Naive thymus-derived CD8-positive, alpha-beta T cell (primary cell): ENCODE measurements at places on chromosomes 13 and 19.
A peak's percentile ranks its signal among the peaks of the same experiment; 100 is the strongest.

GRCh38 chr13:39575641-39576238, 27.3 kb downstream of the LHFPL6 start:
- H3K4me3 ChIP-seq: no peak overlapping the region
- H3K27me3 ChIP-seq: peaks cover 5% of the 10 kb centered on the region
- no peaks in the 10 kb centered on the region for H3K4me1 ChIP-seq
- H3K27ac ChIP-seq: no peak overlapping the region
- DNase-seq: no peak
- H3K36me3 ChIP-seq: no peaks in the 10 kb centered on the region

DNA sequence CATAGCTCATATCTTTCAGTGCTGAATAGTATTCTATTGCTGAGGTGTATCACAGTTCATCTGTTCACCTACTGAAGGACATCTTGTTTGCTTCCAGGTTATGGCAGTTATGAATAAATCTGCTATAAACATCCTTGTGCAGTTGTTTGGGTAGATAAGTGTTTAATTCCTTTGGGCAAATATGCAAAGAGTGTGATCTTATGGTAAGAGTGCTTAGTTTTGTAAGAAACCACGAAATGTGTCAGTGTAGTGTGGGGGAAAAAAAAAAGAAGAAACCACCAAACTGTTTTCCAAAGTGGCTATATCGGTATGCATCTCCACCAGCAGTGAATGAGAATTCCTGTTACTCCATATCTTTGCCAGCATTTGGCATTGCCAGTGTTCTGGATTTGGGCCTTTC, 93.3 kb downstream of the PIBF1 start:
- no peaks in the 10 kb centered on the region for H3K27me3 ChIP-seq
- no peak for DNase-seq

- peak overlapping the region; percentile 94 for H3K4me3 ChIP-seq
- H3K4me1 ChIP-seq: peaks cover 20% of the 10 kb centered on the region
- DNase-seq: peak; percentile 63
- peak overlapping the region; percentile 93 for H3K27ac ChIP-seq
- no peaks in the 10 kb centered on the region for H3K27me3 ChIP-seq
- H3K36me3 ChIP-seq: no peaks in the 10 kb centered on the region
Measured at GRCh38 chr19:4369888-4370260, 26.5 kb downstream of the MPND start.

DNA sequence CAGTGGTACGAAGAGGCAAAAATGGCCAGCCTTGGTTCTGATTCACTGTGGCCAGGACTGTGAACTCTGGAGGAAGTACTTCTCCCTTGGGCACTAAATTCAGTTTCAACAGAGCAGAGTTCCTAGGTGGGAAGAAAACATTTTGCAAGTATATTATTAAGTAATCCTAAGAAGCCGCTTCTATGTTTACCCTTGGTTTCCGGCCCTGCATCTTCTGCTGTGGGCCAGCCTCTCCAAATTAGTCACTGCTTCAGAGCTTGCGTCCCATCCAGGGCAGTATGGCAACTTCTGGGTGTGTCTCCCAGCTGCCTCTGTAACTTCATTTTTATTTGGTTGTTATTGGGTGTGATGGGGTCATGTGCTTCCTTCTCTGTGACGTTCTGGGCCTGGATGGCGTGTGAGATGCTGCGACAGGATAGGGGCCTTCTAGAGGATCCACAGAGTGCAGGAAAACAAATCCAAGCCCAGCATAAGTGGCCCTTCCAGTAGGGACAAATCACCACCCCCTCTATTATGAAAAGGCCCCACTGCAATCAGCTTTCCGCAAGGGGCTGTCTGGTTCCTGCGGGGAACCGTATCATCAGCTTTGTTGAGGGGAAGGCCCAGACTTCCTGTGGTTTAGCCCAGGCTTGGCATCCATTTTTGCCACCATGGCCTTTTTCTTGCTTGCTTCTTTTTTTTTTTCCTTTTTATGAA, 55.1 kb upstream of the C1QTNF9 start:
- peak overlapping the region; percentile 97 for H3K4me3 ChIP-seq
- peak; percentile 68 for DNase-seq
- peaks cover 40% of the 10 kb centered on the region for H3K36me3 ChIP-seq

GRCh38 chr19:17260842-17261325, 3.7 kb downstream of the USHBP1 start:
- no peak overlapping the region for H3K4me3 ChIP-seq
- H3K36me3 ChIP-seq: no peaks in the 10 kb centered on the region
- H3K4me1 ChIP-seq: peaks cover 11% of the 10 kb centered on the region
- DNase-seq: peak; percentile 86

- no peak overlapping the region for H3K27ac ChIP-seq
- DNase-seq: no peak
- H3K4me3 ChIP-seq: no peak overlapping the region
- H3K36me3 ChIP-seq: peaks cover 9% of the 10 kb centered on the region
- H3K4me1 ChIP-seq: no peaks in the 10 kb centered on the region
- H3K27me3 ChIP-seq: no peaks in the 10 kb centered on the region
Measured at GRCh38 chr19:816500-816857, 5.3 kb downstream of the PLPPR3 start.

- no peak overlapping the region for H3K27ac ChIP-seq
- H3K4me3 ChIP-seq: no peak overlapping the region
- no peak for DNase-seq
- no peaks in the 10 kb centered on the region for H3K4me1 ChIP-seq
- H3K36me3 ChIP-seq: no peaks in the 10 kb centered on the region
- H3K27me3 ChIP-seq: no peaks in the 10 kb centered on the region
Measured at GRCh38 chr13:112960706-112961105, 8.3 kb upstream of the MCF2L start.

DNA sequence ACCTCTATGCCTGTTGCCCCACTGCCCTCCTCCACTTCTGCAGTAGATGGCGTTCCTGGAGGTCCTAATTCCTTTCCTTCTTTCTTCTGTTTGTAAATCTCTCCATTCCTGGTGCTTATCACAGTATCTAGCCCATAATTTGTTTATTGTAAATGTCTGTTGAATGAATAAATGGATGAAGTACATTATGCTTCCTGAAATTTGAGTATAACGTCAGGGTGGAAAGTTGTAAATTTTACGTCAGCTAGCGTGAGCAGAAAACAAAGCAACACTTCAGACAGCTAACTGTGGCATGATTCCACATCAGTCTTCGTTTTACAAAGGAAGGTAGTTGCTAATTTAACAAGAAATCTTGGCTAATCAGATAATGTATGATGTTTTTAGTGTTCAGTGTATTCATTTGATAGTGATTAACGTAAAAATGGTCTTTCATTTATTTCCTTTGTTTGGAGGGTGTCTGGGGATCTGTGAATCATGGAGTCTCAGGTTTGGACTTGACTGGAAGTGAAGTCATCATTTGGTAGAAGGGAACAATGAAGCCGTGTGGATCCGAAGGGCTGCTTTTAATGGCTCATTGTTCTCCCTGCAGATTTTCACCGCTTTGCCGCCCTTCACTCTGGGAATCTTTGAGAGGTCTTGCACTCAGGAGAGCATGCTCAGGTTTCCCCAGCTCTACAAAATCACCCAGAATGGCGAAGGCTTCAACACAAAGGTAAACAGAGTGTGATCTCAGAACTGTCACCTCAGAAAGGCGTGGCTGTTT, 215.1 kb downstream of the SHISA2 start:
- H3K36me3 ChIP-seq: no peaks in the 10 kb centered on the region
- H3K4me3 ChIP-seq: no peak overlapping the region

GRCh38 chr19:1538978-1539377, 15.1 kb downstream of the PLK5 start:
- DNase-seq: no peak
- H3K4me1 ChIP-seq: no peaks in the 10 kb centered on the region
- no peak overlapping the region for H3K27ac ChIP-seq
- H3K36me3 ChIP-seq: no peaks in the 10 kb centered on the region

DNA sequence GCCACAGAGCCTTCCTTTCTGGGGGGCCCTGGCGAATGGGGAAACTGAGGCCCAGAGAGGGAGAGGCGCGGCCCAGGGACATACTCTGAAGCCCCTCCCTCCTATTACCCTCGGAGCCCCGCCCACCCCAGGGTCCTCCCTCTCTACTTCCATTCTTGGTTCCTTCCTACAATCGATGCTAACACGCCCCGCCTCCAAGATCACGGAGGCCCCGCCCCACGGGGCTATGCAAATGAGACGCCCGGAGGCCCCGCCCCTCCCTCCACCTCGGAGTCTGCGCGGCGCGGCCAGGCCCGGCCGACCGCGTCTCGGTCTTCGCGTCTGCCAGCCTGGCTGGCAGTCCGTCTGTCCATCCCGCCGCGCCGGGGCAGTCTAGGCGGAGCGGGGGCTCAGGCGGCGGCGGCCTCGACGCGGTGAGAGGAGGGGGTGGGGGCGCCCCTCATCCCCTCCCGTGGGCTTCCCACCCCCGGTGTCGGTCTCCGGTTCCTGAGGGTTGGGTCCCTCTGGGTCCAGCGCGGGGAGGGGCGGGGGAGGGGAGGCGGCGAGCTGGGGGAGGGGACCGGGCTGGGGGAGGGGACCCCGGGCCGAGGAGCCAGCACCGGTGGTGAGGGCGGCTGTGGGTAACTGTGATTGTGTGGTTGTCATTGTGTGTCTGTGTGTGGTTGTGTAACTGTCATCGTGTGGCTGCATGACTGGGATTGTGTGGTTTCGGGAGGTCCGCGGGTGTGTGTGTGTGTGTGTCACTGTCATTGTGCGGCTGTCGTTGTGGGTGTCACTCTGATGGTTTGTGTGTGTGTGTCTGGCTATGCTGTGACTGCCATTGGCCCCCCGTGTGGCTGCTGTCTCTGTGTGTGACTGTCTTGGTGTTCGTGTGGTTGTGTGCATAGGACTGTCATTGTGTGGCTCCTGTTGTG, at the start of gene PLPPR2:
TSS of gene PLPPR2 (plus strand) at position 273 of the 914 bp plus-strand sequence. CDS start 2,242 bp downstream, outside the sequence.
- H3K4me3 ChIP-seq: peak within 1 kb of the TSS; percentile 66
- H3K27ac ChIP-seq: no peak within 1 kb of the TSS
- peaks cover 15% of the 10 kb centered on the region for H3K27me3 ChIP-seq

- no peaks in the 10 kb centered on the region for H3K27me3 ChIP-seq
- H3K27ac ChIP-seq: no peak overlapping the region
- no peak for DNase-seq
- H3K4me1 ChIP-seq: peaks cover 2% of the 10 kb centered on the region
Measured at GRCh38 chr19:40621283-40621682, 20.1 kb downstream of the LTBP4 start.

DNA sequence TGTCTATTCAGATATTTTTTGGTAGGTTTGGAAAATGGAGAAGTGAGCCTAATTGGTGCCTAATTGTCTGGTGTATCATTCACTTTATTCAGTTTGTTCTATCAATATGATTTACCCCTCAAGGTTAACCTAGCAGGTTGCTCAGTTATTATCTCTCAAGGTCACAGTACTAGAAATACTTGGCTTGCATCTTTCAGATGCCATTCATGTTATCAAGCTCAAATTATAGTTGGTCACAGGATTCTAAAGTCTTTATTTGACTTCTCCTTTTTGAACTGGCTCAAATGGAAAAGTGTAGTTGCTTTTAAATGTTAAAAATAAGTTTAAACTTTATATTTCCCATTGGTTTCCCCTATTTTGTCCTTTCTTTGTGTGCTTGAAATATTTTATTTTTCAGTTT, 2.6 kb downstream of the KCNRG start:
- H3K27me3 ChIP-seq: no peaks in the 10 kb centered on the region
- peaks cover 5% of the 10 kb centered on the region for H3K4me1 ChIP-seq
- no peak for DNase-seq
- no peak overlapping the region for H3K4me3 ChIP-seq

- no peak overlapping the region for H3K4me3 ChIP-seq
- no peaks in the 10 kb centered on the region for H3K36me3 ChIP-seq
- no peak overlapping the region for H3K27ac ChIP-seq
- peaks cover 29% of the 10 kb centered on the region for H3K27me3 ChIP-seq
- no peak for DNase-seq
Measured at GRCh38 chr13:110396913-110397381, 89.9 kb downstream of the COL4A2 start.

GRCh38 chr13:27081893-27082679, 89.5 kb downstream of the USP12 start:
- H3K27me3 ChIP-seq: no peaks in the 10 kb centered on the region
- peaks cover 18% of the 10 kb centered on the region for H3K36me3 ChIP-seq
- peak overlapping the region; percentile 43 for H3K27ac ChIP-seq
- no peak for DNase-seq

- no peaks in the 10 kb centered on the region for H3K36me3 ChIP-seq
- H3K4me1 ChIP-seq: no peaks in the 10 kb centered on the region
- H3K27ac ChIP-seq: no peak overlapping the region
- DNase-seq: no peak
Measured at GRCh38 chr13:56864451-56864850, 276.3 kb upstream of the PRR20A start.

DNA sequence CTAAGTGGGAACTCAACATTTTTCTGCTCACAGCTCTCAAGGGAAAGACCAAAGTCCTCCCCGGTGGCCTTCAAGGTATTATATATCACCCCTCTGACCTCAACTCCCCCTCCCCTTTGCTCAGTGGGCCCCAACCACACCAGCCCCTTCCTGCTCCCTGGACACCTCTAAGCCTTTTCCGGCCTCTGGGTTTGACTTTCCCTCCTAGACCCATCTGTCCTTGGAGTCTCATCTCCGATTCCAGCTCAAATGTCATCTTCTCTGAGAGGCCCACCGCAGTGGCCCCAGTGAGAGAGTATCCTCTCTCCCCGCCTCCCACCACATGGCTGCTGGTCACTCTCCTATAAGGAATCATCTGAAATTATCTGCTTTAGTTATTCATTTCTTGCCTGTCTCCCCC, 941 bp upstream of the UHRF1 start:
- peak overlapping the region; percentile 65 for H3K4me3 ChIP-seq
- DNase-seq: no peak
- H3K27me3 ChIP-seq: no peaks in the 10 kb centered on the region
- no peaks in the 10 kb centered on the region for H3K36me3 ChIP-seq
- peak overlapping the region; percentile 45 for H3K27ac ChIP-seq

GRCh38 chr13:74920920-74921319, 561.0 kb downstream of the TBC1D4 start:
- H3K27ac ChIP-seq: no peak overlapping the region
- no peaks in the 10 kb centered on the region for H3K27me3 ChIP-seq
- peaks cover 1% of the 10 kb centered on the region for H3K4me1 ChIP-seq
- no peaks in the 10 kb centered on the region for H3K36me3 ChIP-seq
- H3K4me3 ChIP-seq: no peak overlapping the region
